ENCODE measurements at places on chromosomes 2 and 18.

- H3K4me1 ChIP-seq, result no peaks in the 10 kb centered on the region
- H3K36me3 ChIP-seq, result no peaks in the 10 kb centered on the region
- no peak for DNase-seq
- no peak overlapping the region for H3K27ac ChIP-seq
- no peak overlapping the region for H3K4me3 ChIP-seq
These were observed 69.2 kb upstream of the EDAR start for GRCh38 chr2:109058191-109058632.

GRCh38 chr2:214560618-214561190 is 149.8 kb downstream of the VWC2L start:
- no peaks in the 10 kb centered on the region for H3K4me1 ChIP-seq
- no peak overlapping the region for H3K4me3 ChIP-seq
- no peaks in the 10 kb centered on the region for H3K27me3 ChIP-seq
- H3K27ac ChIP-seq, result no peak overlapping the region
- H3K36me3 ChIP-seq, result no peaks in the 10 kb centered on the region

- H3K4me3 ChIP-seq, result no peak overlapping the region
- peaks cover 15% of the 10 kb centered on the region for H3K27me3 ChIP-seq
- no peaks in the 10 kb centered on the region for H3K4me1 ChIP-seq
- DNase-seq, result no peak
These were observed 29.2 kb upstream of the ZDBF2 start for GRCh38 chr2:206245265-206245672.

DNA sequence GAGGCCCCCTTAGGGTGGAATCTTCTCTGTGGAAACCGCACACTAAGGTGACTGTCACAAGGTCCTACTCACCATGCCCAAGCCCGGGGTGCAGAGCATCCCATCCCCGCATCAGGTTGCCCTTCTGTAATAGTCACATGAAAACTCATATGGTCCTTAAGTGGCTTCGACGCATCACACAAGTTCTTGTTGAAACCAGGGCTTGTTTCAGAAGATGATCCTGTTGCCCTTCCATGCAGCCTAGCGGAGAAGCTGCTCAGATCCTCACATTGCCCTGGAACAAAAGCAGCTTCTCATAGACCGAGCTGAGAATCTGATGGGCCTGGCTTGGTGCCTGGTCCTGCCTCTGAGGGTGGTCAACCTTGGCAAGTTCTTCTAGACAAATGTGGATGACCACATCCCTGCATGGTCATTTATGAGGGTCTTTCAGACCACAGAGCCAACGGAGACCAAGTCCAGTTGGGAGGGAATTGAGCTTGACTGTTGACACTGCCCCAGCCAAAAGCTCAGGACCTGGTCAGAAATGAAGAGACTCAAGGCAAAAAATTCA is 54.1 kb downstream of the PDCL3 start:
- H3K36me3 ChIP-seq, result no peaks in the 10 kb centered on the region
- no peak overlapping the region for H3K27ac ChIP-seq
- no peaks in the 10 kb centered on the region for H3K4me1 ChIP-seq
- H3K4me3 ChIP-seq, result no peak overlapping the region

DNA sequence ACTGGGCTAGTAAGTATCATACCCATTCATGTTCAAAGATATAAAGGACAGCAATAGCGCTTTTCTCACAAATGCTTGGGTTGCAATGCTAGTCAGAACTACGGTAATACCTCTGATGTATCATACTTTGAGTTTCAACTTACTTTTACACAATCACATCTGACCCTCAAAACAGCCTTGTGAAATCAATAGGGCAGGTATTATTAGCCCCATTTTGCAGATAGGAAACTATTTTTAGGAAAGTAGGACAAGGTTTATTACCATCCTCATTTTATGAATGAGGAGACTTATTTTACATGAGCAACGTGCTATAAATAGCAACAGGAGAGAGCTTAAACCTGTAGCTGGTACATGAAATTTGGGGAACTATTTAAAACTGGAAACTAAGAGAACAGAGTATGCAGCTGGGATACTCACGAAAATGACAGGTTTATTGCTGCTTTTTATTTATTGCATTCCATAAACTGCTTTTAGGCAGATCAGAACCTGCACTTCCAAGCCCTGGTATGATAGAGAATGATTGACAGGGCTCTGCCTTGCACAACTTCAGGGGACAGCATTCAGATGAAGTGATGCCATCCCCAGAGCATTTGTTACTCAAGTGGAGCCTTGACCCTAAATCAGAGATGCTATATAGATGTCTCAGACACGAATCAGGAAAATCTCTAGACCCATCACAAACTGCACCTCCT is 42.4 kb upstream of the PPM1B start:
- DNase-seq, result no peak
- H3K4me3 ChIP-seq, result no peak overlapping the region
- no peak overlapping the region for H3K27ac ChIP-seq
- H3K4me1 ChIP-seq, result no peaks in the 10 kb centered on the region

GRCh38 chr2:40611196-40611595 is 159.3 kb upstream of the SLC8A1 start:
- DNase-seq, result no peak
- H3K4me3 ChIP-seq, result no peak overlapping the region
- no peak overlapping the region for H3K27ac ChIP-seq
- no peaks in the 10 kb centered on the region for H3K27me3 ChIP-seq
- no peaks in the 10 kb centered on the region for H3K36me3 ChIP-seq
- H3K4me1 ChIP-seq, result no peaks in the 10 kb centered on the region

- no peaks in the 10 kb centered on the region for H3K4me1 ChIP-seq
- no peaks in the 10 kb centered on the region for H3K36me3 ChIP-seq
- H3K4me3 ChIP-seq, result no peak overlapping the region
- H3K27me3 ChIP-seq, result no peaks in the 10 kb centered on the region
These were observed 113.9 kb upstream of the CCDC68 start for GRCh38 chr18:55073116-55073515.

DNA sequence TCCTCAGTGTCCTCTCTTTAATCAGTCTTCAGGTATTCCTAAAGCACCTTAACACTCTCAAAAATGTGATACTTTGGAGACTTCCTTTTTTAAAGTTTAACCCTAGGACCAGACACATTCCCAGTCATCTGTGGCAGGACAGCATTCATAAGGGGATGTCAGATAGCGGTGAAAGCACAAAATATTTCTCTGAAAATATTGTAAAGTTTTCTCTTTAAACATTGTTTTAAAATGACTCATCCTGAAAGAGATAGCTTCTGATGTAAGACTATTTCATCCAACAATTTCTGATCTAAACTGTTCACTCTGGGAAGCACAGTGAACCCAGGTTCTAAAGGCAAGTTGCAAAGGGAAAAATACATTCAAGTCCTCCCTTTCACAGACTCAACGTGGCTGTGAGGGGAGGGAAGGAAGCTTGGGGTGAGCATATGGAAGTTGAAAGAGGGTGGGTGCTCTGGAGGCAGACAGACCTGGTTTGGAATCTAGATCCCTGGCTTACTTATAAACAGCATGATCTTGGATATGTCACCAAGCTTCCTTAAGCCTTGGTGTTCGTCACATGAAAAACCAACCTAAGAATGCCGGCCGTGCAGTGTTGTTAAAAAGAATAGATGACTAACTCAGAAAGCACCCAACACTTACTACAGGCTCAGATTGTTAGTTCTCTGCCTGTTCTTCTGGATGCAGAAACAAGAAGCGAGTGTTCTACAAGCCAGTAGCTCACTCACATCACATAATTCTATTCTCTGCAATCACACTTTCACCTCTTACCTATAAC is 12.1 kb downstream of the GALNT14 start:
- no peaks in the 10 kb centered on the region for H3K36me3 ChIP-seq
- no peak overlapping the region for H3K27ac ChIP-seq
- no peaks in the 10 kb centered on the region for H3K4me1 ChIP-seq
- DNase-seq, result no peak
- no peak overlapping the region for H3K4me3 ChIP-seq
- no peaks in the 10 kb centered on the region for H3K27me3 ChIP-seq

- no peak overlapping the region for H3K4me3 ChIP-seq
- DNase-seq, result peak; percentile 84
- H3K27me3 ChIP-seq, result peaks cover 3% of the 10 kb centered on the region
These were observed 10.4 kb downstream of the ERFE start for GRCh38 chr2:238169048-238169707.

Measured in tibial nerve (tissue), 4 donors.